ENCODE measurements at places on chromosomes 13 and 19. TPM values are rescaled to one million over a fixed set of nuclear protein-coding genes. Genes with fewer than 3 reads are reported as not detected.

DNA sequence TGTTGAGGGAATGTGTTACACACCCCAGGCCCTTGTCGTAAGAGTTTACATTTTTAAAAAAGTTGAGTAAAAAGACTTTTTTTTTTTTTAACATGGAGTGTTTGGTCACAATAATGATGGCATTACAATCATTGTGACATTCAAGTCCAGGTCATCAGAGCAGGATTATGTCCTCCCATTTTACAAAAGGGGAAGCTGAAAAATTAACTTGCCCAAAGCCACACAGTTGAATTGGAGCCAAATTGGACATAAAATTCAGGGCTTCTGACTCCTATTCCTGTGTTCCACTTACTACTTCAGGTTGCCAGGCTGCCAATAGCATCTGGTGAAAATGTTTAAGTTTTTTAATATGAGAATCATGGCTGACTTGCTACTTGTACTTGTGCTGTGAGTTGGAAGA, 49.3 kb downstream of the DLEU7 start:
- peaks cover 2% of the 10 kb centered on the region for H3K4me1 ChIP-seq
- no peak overlapping the region for H3K4me3 ChIP-seq
- H3K27me3 ChIP-seq, result peaks cover 25% of the 10 kb centered on the region

GRCh38 chr13:108200781-108201398, 14.4 kb downstream of the LIG4 start:
- peaks cover 11% of the 10 kb centered on the region for H3K27me3 ChIP-seq
- no peaks in the 10 kb centered on the region for H3K36me3 ChIP-seq

SUPT20H gene
- 77.8 TPM for total RNA-seq

DNA sequence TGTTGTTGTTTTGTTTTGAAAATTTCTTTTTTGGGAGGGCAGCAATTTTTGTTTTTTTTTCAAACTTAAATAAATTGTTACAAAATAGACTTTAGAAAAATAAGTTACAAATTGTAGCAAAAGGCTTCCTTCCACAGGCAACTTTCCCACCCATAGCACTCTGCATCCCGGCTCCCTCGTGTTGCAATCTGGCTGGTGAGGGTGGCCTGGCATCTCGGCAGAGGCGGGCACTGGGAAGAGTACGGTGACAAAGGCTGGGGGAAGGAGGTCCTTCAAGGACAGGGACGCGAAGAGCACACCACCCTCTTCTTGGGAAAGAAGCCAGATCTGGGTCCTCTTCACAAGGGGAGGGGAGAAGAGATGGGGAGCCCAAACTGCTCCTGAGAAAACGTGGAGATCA, 379.7 kb downstream of the OLFM4 start:
- no peak for DNase-seq
- H3K27me3 ChIP-seq, result no peaks in the 10 kb centered on the region
- H3K4me3 ChIP-seq, result no peak overlapping the region
- H3K36me3 ChIP-seq, result no peaks in the 10 kb centered on the region

- peaks cover 9% of the 10 kb centered on the region for H3K27me3 ChIP-seq
- no peak overlapping the region for H3K4me3 ChIP-seq
- peaks cover 7% of the 10 kb centered on the region for H3K4me1 ChIP-seq
- DNase-seq, result no peak
- H3K36me3 ChIP-seq, result no peaks in the 10 kb centered on the region
These were observed 90.8 kb downstream of the SLC7A1 start for GRCh38 chr13:29504691-29505090.

DNA sequence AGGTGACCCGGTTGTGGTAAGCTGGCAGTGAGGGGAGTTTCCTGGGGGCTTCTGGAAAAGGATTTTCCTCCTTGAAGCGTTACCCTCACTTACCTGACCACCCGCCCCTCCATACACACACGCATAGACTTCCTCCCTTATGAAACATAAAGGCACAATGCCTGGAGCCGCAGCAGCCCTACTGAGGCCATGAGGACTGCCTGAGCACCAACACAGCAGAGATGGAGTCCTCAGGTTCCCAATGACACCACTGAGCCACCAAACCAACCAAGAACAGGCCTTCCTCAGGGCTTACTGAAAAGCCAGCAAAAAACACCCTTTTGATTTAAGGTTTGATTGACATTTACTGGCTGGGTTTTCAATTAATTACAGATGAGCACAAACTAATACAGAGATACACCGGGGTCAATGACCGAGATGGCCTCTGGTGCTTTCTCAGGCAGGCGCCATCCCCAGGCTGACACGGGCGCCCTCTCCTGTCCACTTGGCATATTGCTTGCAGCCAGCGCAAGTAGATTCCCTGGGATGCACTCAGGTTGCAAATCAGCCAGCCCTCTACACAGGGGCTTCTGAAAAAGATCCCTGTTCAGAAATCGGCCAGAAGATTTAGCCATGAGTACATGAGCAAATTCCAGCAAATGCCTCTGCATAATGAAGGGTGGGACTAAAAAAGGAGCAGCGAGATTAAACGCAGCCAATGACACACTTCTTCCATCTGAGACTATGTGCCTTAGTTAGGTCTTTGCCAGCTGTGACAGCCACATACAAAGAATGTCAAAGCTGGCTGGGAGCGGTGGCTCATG, 14.8 kb downstream of the OPA3 start:
- no peaks in the 10 kb centered on the region for H3K36me3 ChIP-seq
- peaks cover 5% of the 10 kb centered on the region for H3K4me1 ChIP-seq
- H3K4me3 ChIP-seq, result no peak overlapping the region
- DNase-seq, result peak; percentile 44
- peak overlapping the region; percentile 36 for H3K27ac ChIP-seq

TNFRSF19 gene
- 0.07 TPM for total RNA-seq

GRCh38 chr19:10088949-10089554, 2.9 kb downstream of the SHFL start:
- no peak overlapping the region for H3K4me3 ChIP-seq
- H3K27ac ChIP-seq, result no peak overlapping the region
- H3K36me3 ChIP-seq, result peaks cover 53% of the 10 kb centered on the region
- H3K27me3 ChIP-seq, result no peaks in the 10 kb centered on the region
- DNase-seq, result no peak

- H3K36me3 ChIP-seq, result peaks cover 18% of the 10 kb centered on the region
- DNase-seq, result no peak
- peak overlapping the region; percentile 93 for H3K27ac ChIP-seq
- H3K4me1 ChIP-seq, result peaks cover 88% of the 10 kb centered on the region
- H3K4me3 ChIP-seq, result no peak overlapping the region
These were observed 106.4 kb downstream of the AKAP11 start for GRCh38 chr13:42378383-42378780.

GRK1 gene
- total RNA-seq, result 0.11 TPM

CEACAM8 gene
- total RNA-seq, result not detected

- H3K27ac ChIP-seq, result peak overlapping the region; percentile 10
- H3K36me3 ChIP-seq, result peaks cover 29% of the 10 kb centered on the region
- H3K4me3 ChIP-seq, result no peak overlapping the region
- H3K4me1 ChIP-seq, result peaks cover 15% of the 10 kb centered on the region
- H3K27me3 ChIP-seq, result no peaks in the 10 kb centered on the region
- no peak for DNase-seq
These were observed 15.7 kb upstream of the FBXL3 start for GRCh38 chr13:77042566-77043177.

SERTM1 gene
- not detected for total RNA-seq

DNA sequence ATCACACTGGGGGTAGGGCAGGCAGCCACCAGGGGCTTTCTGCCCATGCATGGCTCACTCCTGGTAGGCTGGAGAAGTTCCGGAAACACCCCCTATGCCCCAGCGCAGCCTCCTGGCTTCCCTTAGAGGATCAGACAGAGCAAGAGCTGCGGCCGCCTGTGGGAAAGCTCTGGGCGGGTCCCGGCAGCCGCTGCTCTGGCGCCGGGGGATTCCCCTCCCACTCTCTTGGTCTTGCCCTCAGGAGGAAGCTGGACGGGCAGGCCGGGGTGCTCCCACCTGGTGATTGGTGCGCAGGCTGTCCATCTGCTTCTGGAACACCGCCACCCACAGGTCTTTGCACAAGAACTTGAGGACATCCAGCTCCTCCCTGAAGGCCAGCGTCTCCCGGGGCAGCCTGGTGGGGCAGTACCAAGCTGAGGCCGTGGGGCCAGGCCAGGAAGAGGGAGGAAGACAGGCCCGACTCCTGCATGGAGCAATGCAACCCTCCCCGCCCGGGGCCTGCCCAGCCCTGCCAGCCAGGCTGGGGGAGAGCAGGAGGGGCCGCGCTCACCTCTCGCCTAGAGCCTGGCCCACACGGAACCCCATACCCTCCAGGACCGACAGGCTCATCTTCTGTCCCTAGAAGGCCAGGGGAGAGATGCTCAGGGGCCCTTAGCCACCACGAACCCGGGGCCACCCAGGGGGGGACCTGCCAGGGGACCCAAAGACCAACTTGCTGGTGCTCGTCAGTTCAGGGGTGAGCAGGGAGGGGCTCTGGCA, 4.0 kb upstream of the NKPD1 start:
- no peak overlapping the region for H3K27ac ChIP-seq
- no peaks in the 10 kb centered on the region for H3K36me3 ChIP-seq
- DNase-seq, result peak; percentile 47
- peak overlapping the region; percentile 2 for H3K4me3 ChIP-seq

GRCh38 chr13:33445476-33445875, 159.9 kb upstream of the STARD13 start:
- H3K4me3 ChIP-seq, result no peak overlapping the region
- no peak for DNase-seq
- H3K27ac ChIP-seq, result no peak overlapping the region
- H3K27me3 ChIP-seq, result peaks cover 3% of the 10 kb centered on the region
- H3K36me3 ChIP-seq, result no peaks in the 10 kb centered on the region

DAND5 gene
- not detected for total RNA-seq

SYT5 gene
- 0.23 TPM for total RNA-seq

GRCh38 chr13:98273824-98274742, 97.0 kb upstream of the RNF113B start:
- no peak overlapping the region for H3K27ac ChIP-seq
- no peaks in the 10 kb centered on the region for H3K36me3 ChIP-seq
- H3K4me3 ChIP-seq, result no peak overlapping the region
- no peaks in the 10 kb centered on the region for H3K4me1 ChIP-seq

PSG6 gene
- not detected for total RNA-seq

DNA sequence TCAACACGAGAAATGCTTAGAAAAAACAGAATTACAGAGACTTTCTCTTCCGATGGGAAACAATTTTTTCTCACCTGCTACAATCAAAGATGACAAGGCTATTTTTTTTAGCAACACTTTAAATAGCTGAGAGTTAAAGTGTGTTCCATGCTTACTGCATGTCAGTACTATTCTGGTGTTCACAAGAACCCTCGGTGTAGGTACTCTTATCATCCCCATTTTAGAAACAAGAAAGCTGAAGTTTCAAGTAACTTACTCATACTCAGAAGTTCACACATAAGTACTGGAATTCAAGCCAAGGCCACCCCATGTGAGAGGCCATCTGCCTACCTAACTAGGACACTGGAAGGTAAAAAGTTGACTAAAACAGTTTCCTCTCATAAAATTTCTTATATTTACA, 9.0 kb upstream of the TNFRSF19 start:
- H3K36me3 ChIP-seq, result no peaks in the 10 kb centered on the region
- peaks cover 4% of the 10 kb centered on the region for H3K27me3 ChIP-seq
- H3K27ac ChIP-seq, result no peak overlapping the region

DNA sequence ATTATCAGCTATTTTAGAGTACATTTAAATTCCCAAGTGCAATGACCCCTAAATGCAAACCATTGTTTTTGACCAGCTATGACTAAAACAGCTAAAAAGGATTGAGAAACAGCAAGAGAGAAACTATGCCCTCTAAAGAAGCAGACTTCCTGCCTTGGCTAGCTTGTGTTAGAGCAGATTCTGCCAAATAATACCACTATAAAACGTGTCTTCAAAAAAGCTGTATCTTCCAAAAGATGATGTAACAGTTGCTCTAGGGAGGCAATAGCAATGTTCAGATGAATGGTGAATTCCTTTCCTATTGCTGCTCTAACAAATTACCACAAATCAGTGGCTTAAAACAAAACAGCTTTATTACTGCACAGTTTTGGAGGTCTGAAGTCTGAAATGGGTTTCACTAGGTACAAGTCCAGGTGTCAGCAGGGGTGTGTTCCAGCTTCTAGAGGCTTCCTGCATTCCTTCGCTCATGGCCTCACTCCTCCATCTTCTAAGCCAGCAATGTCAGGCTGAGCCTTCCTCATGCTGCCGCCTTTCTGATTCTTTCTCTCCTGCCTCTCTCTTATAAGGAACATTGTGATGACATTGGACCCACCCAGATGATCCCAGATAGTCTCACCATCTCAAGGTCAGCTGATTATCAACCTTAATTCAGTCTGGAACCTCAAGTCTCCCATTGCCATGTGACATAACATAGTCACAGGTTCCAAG, 84.5 kb downstream of the LRRC63 start:
- peaks cover 43% of the 10 kb centered on the region for H3K4me1 ChIP-seq
- no peaks in the 10 kb centered on the region for H3K27me3 ChIP-seq
- H3K4me3 ChIP-seq, result peak overlapping the region; percentile 7
- peak overlapping the region; percentile 86 for H3K27ac ChIP-seq
- peaks cover 17% of the 10 kb centered on the region for H3K36me3 ChIP-seq

- no peaks in the 10 kb centered on the region for H3K36me3 ChIP-seq
- DNase-seq, result no peak
- H3K27me3 ChIP-seq, result peaks cover 19% of the 10 kb centered on the region
- H3K4me3 ChIP-seq, result no peak overlapping the region
- peaks cover 6% of the 10 kb centered on the region for H3K4me1 ChIP-seq
- no peak overlapping the region for H3K27ac ChIP-seq
These were observed 42.5 kb upstream of the SHKBP1 start for GRCh38 chr19:40534148-40534547.

C19orf73 gene
- total RNA-seq, result 1.7 TPM

DNA sequence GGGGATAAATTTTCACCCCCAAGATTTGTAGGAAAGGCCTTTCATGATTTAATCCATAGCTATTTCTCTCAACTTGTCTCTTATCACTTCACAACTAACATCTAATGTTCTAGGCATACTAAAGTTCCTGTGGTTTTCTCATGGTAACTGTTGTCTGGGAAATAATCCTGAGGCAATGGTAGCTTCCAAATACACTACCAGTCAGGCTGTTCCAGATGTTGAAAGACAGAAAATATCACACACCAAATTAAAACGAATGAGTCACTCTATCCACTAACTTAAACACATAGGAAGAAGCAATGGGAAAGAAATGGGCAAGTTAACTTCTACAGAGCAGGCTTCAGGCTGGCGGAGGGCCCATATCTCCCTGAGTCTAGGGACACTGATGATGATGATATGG, 77.7 kb upstream of the MYO16 start:
- H3K27ac ChIP-seq, result no peak overlapping the region
- H3K4me1 ChIP-seq, result no peaks in the 10 kb centered on the region
- no peak overlapping the region for H3K4me3 ChIP-seq
- H3K27me3 ChIP-seq, result no peaks in the 10 kb centered on the region
- H3K36me3 ChIP-seq, result no peaks in the 10 kb centered on the region

ZNF763 gene
- total RNA-seq, result 0.43 TPM
